Lower lobe of right lung (tissue), 2 donors: ENCODE measurements at places on chromosomes 5 and 9. TPM values are rescaled to one million over a fixed set of nuclear protein-coding genes. Genes with fewer than 3 reads are reported as not detected.

The SPINK7 gene
- not detected for total RNA-seq

The LTC4S gene
- 20.1 TPM for total RNA-seq

The DNAH5 gene
- total RNA-seq = 13.8 TPM

The GRM6 gene
- not detected for total RNA-seq

The IRF1 gene
- 81.2 TPM for total RNA-seq

The BTNL3 gene
- total RNA-seq = not detected

The PCDHGA6 gene
- total RNA-seq = 3.2 TPM

The LECT2 gene
- total RNA-seq = not detected

The HRCT1 gene
- 8.7 TPM for total RNA-seq

The FOXD4 gene
- total RNA-seq = 0.32 TPM

The DIRAS2 gene
- not detected for total RNA-seq

The MEIKIN gene
- total RNA-seq = not detected

The SCGB3A2 gene
- 624 TPM for total RNA-seq

The SLC36A2 gene
- not detected for total RNA-seq

The TMEM215 gene
- total RNA-seq = 0.09 TPM

The ACTBL2 gene
- total RNA-seq = not detected

The SPRY4 gene
- total RNA-seq = 42.7 TPM

The PITX1 gene
- total RNA-seq = 0.47 TPM

The PCDHB8 gene
- total RNA-seq = 2.6 TPM
